ENCODE measurements at places on chromosomes 3 and 15.

DNA sequence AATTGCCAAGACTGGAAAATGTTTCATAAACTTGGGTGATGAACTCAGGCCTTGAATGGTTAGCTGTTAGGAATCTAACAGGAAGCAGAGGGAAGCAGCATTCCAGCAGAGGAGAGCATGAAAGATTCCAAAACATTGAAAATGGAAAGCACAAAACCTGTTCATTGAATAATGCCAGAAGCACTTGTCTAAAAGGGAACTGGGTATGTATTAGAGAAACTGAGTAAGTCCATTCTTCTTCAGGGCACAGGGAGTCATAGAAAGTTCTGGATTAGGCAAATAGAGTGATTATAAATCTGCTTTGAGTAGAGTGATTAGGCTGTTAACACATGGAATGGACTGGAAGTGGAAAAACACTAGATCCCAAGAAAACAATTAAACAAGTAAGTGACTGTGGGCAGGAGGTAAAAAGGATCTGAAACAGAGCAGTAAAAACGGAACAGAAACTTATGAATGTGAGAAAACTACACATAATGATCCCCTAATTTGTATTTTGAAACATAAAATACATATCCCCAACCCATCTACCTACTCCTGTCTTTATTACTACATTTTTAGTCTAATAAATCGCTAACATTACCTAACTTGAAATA is 343.4 kb downstream of the TBC1D5 start:
- no peak for DNase-seq

- DNase-seq: no peak
These were observed 11.4 kb downstream of the CLK3 start for GRCh38 chr15:74626752-74627692.

DNA sequence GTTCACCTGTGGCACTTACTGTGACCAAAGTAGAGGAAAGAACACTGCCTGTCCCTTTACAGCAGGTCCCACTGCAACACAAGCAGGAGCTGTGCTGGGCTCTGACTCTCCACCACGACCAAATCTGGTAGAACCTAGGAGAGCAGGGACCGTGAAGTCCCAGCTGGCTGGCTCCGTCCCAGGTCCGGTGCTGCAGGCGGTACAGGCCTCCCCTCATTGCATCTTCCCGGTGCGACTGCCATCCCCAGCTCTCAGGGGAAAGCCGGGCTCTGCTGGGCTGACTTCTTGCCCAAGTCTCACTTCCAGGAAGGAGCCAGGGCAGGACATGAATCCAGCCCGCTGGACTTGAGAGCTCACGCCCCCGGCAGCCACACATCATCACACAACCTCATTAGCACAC is 33.8 kb downstream of the RGMA start:
- no peak for DNase-seq

GRCh38 chr15:56351957-56352506 is 13.2 kb upstream of the TEX9 start:
- DNase-seq: no peak

- no peak for DNase-seq
These were observed 26.8 kb downstream of the LRTM1 start for GRCh38 chr3:54900838-54901591.

DNA sequence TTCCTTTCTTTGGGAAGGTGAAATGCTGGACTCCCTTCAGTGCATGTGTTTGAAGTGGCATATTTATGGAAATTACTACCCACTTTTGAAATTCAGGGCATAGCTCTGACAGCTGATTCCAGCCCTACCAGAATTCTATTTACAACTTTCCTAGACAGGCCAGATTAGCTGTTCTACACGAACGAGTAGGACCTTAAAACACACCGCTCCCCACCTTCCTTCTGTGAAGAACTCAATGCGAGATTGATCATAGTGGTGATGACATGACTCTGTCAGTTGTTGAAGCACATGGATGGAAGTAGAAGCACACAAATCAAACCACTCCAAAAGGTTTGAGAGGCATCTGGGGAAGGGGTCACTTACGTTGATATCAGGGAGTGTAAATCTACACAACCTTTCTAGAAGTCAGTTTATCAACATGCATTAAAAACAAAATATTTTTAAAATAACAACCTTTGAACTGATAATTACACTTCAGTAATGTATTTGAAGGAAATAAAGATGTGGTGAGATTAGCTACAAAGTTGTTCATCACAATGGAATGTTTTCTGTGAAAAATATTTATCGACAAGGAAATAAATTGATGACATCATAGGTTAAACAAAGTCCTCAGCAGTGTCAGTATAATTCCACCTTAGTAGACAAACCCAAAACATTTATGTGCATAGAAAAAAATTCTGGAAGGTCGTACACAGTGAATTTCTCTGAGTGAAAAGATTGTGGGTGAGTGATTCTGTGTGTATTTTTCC is 29.8 kb downstream of the RARB start:
- no peak for DNase-seq

- no peak for DNase-seq
These were observed 601.0 kb downstream of the PDCD6IP start for GRCh38 chr3:34399401-34399800.

DNA sequence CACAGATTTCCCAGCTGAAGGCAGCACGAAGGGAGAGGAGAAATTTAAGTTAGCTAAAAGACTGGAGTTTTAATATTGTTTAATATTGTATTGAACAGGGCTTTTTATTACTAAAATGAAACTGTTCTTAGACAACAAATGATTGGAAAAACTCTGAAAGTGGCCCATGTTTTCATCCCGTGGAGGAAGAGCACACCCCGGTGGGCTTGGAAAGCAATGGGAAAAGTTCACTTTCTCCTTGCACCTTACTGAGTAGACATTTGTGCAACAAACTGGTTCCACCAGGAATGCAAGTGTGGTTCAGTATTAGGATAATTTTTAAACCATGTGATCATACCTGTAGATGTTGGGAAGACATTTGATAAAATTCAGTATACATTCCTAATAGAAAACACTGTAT is 8.2 kb upstream of the ESYT3 start:
- no peak for DNase-seq

DNA sequence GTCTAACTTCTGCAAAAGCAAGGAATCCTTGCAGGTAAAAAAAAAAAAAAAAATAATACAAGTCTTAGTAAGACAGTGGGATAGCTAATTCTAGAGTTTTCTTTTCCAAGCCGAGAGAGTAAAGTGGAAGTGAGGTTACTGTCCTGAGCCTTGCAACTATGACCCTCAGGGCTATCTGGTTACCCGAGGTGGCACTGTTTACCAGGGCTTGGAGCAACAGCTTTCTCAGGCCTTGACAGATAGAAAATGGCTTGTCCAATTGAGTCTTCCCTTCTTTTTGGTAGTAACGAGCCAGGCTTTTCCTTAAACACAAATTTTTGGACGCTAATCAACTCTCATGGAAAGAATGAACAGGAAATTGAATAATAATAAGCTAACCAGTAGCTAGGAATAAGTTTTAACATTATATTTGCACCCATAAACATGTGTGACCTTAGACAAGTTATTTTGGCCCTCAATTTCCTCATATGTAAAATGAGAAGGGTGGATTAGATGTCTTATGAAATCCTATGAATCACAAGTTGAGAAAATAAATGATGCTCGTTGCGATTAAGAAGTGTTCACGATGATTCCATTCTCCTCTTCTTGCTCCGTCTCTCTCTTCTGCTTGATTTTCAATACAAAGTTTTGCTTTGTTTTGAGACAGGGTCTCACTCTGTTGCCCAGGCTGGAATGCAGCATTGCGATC is 236.9 kb upstream of the KBTBD8 start:
- DNase-seq: no peak

- no peak for DNase-seq
These were observed 15.7 kb upstream of the KLHL24 start for GRCh38 chr3:183619624-183620251.

DNA sequence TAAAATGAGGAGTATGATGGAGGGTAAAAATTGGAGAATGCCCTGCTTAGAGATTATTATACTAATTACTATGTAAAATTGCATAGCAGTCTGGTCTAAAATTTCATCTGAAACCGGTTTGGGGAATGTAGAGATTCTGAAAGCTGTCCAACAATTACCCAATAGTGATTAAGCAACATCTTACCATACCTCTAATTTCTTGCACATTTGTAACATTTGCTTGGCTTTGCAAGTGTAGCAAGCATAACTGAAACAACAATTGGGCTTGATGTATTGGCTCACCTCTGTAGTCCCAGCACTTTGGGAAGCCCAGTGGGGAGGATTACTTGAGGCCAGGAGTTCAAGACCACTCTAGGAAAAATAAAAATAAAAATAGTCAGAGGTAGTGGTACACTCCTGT is 17.4 kb downstream of the AADACL2 start:
- DNase-seq: peak; percentile 83

- DNase-seq: no peak
These were observed 138.8 kb downstream of the BBX start for GRCh38 chr3:107661447-107662123.

DNA sequence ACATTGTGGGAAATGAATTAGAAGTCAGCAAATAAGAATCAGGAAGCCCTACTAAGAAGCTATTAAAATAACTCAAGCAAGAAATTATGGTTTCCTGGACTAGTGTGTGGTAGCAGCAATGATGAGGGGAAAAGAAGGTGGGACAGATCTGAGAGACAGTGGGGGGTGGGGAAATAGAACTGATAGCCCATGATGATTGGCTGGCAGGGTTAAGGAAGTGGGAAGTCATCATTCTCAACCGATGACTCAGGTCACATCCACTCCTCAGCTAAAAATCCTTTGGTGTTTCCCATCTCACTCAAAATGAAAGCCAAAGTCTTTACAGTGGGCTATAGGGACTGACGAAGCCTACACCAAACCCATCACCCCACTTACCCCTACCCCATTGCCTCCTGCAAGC is 153.9 kb upstream of the ARHGEF26 start:
- DNase-seq: no peak

DNA sequence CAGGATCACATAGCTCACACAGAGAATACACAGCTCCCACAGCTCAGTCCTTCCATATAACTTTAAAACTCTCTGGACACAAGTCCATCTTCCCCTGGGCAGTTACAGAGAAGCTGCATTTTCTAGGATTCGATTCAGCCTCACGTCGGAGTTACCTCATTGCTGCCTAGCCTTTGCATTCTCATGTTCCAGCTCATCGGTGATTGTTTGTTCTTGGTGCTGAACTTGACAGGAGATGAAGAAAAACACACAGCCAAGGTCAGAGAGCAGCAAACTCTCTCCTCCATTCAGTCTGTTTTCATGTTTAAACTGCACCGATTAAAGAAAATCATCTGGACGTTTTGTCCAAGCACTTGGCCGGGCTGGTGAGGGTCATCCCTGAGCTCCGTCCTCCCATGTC is 375.5 kb upstream of the CFAP20DC start:
- peak; percentile 25 for DNase-seq

- DNase-seq: no peak
These were observed 177.6 kb downstream of the GHSR start for GRCh38 chr3:172270557-172271166.

GRCh38 chr3:120348065-120348990 is 826 bp downstream of the LRRC58 start:
- no peak for DNase-seq

GRCh38 chr3:7913283-7913682 is 588.3 kb upstream of the LMCD1 start:
- DNase-seq: no peak

- DNase-seq: peak; percentile 80
These were observed 29.1 kb downstream of the ANKRD28 start for GRCh38 chr3:15768421-15769255.

DNA sequence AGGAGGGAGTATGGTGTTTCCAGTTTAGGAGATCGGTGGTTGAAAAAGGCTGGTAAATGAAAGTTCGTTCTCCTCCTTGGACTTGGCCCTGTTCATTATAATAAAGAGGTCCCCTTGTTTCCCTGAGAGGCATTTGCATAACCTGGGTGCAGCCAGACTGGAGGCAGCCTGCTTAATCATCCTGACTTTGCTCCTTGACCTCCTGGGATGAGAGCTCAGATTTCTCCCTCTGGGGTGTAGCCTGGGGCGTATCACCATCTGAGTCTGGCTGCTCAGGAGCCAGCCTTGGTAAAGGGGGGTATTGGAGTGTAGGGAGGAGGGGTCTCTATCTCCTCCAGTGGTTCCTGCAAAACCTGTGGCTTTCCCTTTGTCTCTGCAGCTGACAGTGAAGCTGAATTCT is 21.3 kb upstream of the ACAD9 start:
- no peak for DNase-seq

DNA sequence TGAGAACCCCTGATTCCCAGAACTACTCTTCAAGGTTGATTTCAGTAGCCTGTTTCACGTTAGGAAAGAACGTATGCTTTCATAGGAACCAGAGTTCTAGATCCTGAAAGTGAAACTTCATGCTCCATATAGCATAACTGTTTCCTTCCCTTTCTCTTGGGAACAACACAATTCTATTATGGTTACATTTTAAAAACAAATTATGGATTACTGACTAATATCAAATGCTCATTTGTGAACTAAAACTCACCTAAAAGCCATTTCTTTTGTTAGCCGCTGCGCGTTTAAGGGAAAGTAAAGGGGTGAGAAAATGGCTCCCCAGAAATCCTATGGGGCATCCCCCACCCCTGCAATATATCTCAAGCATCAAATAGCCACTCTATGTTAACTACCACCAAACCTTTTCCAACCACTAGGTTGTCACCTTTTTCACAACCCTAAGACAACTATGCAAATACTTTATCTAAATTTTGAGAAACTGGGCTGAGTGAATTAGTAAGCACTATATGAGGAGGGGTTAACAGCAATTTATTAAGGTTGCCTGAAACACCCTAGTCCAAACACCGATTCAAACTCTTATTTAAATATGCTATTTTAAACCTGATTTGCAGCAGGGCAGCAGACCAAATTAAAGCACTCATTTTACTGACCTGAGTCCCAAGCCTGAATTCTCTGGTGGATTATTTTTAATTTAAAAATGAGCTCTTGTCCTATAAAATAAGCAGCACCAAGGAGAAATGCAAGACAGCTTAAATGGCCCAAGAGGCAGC is 2.4 kb downstream of the SIAH2 start:
- no peak for DNase-seq

- no peak for DNase-seq
These were observed 161.2 kb downstream of the ALCAM start for GRCh38 chr3:105527949-105528348.

GRCh38 chr3:36944641-36945270 is at the start of gene TRANK1:
TSS of gene TRANK1 (minus strand) at chr3:36945054. CDS start at chr3:36944809, 245 bp downstream.
- no peak for DNase-seq

GRCh38 chr15:94416820-94417219 is 185.5 kb downstream of the MCTP2 start:
- DNase-seq: no peak

DNA sequence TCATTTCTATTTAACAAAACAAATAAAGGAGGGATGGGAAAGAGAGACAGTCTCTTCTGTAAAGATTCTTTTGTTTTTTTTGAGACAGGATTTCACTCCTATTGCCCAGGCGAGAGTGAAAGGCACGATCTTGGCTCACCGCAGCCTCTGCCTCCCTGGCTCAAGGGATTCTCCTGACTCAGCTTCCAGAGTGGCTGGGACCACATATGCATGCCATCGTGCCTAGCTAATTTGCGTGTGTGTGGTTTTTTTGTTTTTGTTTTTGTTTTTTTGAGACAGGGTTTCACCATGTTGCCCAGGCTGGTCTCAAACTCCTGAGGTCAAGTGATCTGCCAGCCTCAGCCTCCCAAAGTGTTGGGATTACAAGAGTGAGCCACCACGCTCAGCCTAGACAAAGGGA is 23.3 kb downstream of the STAG1 start:
- peak; percentile 72 for DNase-seq

Measured in AG09319 (cell line).